ENCODE measurements at places on chromosomes 2 and 18.

DNA sequence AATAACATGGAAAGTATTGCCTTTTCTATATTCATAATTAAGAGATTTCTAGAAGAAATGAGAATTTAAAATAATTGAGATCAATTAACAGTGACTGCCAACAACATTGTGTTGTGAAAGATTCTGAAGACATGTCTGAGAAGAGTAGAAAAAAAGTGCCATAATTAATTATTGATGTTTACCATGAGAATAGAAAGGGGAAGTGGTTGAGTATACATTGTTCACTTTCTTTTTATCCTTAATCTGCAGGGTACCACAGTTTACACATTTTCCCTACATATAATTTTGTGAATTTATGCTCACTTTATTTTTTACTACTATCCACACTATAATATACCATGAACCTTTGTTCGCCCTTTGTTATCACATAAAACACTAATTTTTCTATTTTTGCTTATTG lies 47.1 kb upstream of the UBE2E3 start:
- no peak for DNase-seq

- DNase-seq, result no peak
These were observed 452.8 kb downstream of the CBLN2 start for GRCh38 chr18:72091369-72091768.

- DNase-seq, result peak; percentile 44
These were observed 36.0 kb downstream of the PCBP1 start for GRCh38 chr2:70123051-70123828.

DNA sequence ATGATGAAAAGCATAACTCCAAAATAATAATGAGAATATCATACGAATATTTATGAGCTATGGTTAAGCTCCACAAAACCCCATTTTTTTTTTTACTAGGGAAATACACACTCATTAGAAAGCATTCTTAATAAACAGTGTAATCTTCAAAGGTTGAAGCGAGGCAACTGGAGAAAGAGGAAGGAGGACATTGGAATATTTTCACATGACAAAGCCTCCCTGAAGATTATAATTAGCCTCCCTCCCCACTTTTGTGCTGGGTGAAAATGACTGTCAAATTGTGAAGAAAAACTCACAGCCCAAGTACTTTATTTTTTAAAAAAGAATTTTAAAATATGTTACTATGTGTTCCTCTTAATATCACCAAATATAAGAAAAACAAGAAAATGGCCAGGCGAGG lies 64.1 kb upstream of the NFU1 start:
- no peak for DNase-seq

DNA sequence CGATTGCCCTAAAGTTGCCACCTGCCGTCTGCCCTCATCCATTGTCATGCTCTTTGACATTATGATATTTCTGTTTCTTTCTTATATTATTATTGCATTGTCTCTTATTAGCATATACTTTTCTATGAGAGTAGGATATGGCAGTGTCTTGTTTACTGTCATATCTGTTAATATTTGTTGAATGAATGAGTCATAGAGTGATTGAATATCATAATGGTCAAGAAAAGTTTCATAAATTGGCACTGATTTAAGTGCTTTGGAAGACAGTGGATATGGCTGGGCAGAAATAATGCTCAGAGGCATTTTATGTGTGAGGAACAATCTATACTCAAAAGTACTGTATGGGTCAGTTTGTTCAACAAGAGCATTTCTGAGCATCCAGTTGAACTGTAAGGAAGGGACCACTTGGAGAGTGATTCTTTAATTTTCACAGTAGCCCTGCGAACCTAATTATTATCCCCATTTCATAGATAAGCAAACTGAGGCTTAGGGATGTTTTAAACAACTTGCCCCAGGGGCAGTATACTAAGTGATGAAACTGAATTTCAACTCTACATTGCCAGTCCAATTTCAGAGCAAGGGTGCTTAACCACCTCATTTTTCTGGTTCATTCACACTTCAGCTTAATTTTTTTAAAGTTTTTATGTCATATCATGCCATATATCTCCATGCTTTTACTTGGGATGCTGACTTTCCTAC lies 175.5 kb upstream of the FOSL2 start:
- DNase-seq, result no peak

DNA sequence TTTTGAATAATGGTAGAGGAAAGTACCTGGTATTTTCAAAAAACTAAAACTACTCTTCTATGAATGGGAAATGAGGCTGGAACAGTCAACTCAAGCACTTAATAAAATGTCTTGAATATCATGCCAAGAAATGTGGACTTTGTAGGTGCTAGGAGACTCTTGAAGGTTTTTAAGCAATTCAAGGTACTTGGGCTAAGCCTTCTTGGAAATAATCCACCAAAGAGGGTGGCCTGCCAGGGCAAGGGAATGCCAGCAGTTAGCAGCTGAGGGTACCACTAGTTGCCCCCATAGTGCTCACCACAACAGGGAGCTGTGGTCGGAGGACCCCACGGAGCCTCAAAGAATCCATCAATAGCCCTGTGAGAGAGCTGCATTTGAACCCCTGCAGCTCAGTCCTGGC lies 14.6 kb upstream of the ACYP2 start:
- DNase-seq, result no peak

- no peak for DNase-seq
These were observed 641 bp downstream of the MAPRE3 start for GRCh38 chr2:26970928-26971627.

DNA sequence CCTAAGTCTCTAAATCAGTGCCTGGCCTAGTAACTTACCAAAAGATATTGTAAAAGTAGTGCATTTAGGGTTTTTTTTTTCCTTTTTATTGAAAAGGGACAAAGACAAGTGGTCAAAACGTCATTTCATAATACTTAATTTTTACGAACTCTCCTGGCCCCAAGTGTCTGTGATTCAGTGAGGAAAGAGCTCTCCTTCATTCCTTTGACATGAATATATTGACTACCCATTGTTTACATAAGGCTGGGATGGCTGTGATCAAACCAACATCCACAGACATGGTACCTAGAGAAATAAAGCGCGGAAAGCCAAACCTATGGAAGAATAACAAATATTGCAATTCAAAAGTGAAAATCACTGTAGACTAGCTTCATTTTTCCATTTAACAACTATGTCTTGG lies 198.4 kb downstream of the BABAM2 start:
- DNase-seq, result no peak

DNA sequence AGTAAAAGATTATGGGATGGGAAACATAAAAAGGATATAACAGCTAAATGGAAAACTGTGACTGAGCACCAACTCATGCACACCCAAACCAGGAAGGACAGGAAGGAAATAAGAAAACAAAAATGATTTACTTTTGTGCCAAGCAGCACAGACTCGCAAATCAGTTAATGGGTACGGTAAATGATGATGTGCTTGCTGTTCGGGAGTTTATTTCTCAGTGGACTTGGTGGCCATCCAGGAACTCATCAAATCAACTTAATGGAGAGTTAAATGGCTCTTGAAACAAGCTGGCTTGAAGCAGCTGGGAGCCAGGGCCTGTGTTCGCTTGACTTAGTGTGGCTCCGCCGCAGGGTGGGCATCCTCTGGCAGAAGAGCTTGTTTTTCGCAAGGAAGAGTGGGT lies 36.2 kb downstream of the MTCL1 start:
- DNase-seq, result no peak

GRCh38 chr18:37935086-37935485 lies 369.5 kb upstream of the CELF4 start:
- DNase-seq, result no peak

DNA sequence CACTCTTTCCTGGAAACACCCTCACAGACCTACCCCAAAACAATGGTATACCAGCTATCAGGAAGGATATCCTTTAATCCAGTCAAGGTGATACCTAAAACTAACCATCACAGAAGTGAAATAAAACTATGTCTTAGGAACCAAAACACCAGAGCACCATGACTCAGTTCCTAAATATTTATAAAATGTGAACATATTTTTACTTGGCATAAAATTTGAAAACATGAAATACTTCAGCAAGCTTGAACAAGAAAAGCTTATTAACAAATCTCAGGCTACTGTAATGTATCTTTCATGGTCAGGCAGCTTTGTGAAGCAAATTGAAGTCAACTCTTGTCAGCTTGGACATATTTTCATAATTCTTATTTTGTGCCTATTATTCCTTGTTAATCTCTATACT lies 440.8 kb upstream of the CDH20 start:
- DNase-seq, result no peak

DNA sequence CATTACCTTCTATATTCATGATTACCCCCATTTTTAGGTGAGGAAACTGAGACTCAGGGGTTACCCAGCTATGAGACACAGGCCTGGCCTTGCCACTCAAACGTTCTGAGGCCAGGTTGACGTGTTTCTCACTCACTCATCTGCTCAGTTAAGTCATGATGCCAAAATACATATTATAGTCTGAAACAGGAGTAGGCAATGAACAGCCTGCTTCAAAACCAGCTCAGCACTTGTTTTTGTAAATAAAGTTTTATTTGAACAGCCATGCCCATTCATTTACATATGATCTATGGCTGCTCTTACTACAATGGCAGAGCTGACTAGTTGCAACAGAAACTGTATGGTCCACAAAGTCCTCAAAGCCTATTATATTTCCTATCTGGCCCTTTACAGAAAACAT lies 74.1 kb upstream of the SMAD2 start:
- no peak for DNase-seq

- no peak for DNase-seq
These were observed 254.0 kb upstream of the SLC14A2 start for GRCh38 chr18:45361125-45361851.

GRCh38 chr2:216536734-216537210 lies 38.1 kb downstream of the RPL37A start:
- DNase-seq, result no peak

GRCh38 chr18:49853436-49853835 lies 40.1 kb upstream of the ACAA2 start:
- no peak for DNase-seq

DNA sequence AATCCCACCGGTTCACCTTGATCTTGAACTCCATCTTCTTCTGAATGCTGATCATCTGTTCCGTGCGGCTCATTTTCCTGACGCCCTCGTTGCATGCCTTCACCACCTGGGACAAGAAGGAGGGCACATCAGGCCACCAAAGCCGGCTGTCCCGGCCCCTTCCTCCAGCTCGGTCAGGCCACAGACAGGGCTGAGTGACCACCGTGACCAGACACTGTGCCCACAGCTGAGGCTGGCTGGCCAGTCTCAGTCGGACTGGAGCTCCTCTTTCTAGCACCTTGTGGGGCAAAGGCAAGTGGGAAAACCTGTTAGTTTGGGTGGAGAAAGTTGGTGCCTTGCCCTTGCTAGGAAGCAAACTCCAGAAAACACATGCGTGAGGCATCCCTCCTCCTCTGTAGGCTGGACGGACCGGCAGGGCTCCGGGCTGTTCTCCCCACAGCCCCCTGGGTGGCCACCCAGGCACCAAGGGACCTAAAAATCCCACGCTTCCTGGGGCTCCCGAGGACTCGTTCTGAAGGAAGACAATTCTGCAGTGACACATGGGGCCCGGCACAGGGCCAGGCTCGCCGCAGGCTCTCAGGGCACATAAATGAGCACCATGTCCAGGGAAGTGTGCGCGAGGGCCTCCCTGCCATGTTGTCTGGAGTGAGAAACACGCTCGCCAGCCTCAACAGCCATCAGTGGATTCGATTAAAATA lies 15.3 kb downstream of the SNORC start:
- no peak for DNase-seq

GRCh38 chr2:174485788-174486562 lies 854 bp downstream of the GPR155 start:
- no peak for DNase-seq

- DNase-seq, result no peak
These were observed 1919.9 kb upstream of the LRRTM1 start for GRCh38 chr2:82224301-82224940.

- DNase-seq, result no peak
These were observed 141.4 kb downstream of the ZEB2 start for GRCh38 chr2:144378551-144378950.

DNA sequence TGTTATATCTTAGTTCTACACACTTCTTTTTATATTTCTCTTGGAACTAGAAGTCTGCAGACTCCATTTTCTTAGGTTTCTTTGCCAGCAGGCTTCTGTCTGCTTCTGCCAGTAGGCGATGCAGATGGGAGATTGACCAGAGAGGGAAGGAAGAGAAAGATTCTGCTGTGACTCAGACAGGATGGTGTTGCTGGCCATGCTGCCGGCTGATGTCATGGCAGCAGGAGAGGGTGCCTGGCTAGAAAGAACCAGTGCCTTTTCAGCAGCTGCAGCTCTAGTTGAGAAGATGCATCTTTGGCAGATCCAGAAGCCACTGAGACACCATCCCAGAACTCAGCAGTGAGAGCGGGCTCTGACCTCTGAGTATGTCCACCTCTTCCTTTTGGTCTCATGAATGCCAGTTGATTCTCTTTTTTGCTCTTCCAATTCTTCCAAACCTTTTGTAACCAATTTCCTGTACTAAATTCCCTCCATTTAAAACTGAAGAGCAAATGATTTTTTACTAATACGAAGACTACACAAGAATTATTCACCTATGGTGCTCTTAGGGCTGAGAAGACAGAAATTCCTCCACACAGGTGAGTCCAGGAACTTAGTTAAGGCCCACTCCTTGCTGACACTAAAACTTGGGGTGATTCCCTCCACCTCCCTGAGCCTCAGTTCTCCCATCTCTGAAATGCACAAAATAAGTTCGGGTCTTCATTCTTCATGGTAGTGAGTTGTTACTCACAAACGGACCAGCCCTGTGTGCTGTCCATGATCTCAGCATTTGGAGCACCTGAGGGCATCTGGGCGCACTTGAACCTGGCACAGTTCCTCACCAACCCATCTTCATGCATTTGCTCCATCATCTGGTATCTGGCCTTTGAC lies 200.7 kb downstream of the MYCN start:
- DNase-seq, result no peak

DNA sequence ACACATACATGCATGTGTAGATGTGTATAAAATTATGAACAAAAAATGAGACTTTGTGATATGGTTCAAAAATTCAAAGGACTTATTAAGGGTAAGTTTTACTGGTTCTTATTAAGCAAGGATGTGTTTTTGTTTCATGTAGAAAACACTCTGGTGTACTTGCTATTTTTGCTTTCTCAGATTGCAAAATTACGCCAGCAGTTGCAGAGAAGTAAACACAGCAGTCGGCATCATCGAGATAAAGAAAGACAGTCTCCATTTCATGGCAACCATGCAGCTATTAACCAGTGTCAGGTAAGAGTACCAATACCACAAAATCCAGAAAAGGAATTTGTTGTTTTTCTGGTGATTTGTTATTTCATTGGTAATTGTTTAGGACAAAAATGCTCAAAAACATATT lies 91.3 kb downstream of the FAM117B start:
- no peak for DNase-seq

- DNase-seq, result no peak
These were observed 6.2 kb downstream of the MAL start for GRCh38 chr2:95031726-95032116.

GRCh38 chr2:169771612-169772011 lies 27.1 kb upstream of the SSB start:
- DNase-seq, result no peak
